8988T (cell line): ENCODE measurements at places on chromosomes 4 and X.

DNA sequence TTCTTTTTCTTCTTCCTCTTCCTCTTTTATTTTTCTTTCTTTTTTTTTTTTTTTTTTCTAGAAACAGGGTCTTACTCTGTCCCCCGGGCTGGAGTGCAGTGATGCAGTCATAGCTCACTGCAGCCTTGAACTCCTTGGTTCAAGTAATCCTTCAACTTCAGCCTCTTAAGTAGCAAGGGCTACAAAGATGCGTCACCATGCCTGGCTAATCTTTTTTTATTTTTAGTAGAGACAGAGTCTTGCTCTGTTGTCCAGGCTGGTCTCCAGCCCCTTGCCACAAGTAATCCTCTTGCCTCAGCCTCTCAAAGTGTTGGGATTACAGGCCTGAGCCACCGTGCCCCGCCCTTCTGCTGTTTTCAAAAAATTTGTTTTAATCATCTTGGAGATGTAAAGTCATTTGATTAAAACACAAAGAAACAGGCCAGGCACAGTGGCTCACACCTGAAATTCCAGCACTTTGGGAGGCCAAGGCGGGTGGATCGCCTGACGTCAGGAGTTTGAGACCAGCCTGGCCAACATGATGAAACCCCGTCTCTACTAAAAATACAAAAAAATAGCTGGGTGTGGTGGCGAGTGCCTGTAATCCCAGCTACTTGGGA, 28.1 kb downstream of the SYNPO2 start:
- DNase-seq, result no peak

- no peak for DNase-seq
These were observed 432.5 kb upstream of the FGF16 start for GRCh38 chrX:77014377-77015372.

GRCh38 chr4:128354205-128354821, 66.7 kb upstream of the PGRMC2 start:
- peak; percentile 16 for DNase-seq

DNA sequence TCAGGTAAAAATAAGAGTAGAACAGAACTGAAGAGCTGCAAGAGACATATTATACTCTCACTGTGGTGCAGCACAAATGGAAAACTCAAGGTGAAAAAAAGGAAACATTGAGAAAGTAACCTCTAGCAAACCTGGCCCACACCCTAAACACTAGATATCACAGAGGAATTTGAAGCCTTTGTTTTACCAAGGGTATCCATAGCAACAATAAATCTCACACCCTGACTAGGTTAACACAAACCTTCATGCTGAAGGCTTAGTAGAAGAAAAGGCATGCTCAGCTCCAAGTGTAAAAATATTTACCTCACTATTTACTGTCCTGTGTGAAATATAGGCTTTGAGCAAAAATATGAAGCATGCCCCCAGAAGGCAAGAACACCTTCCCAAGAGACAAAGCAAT, 61.9 kb upstream of the TAB3 start:
- DNase-seq, result no peak

DNA sequence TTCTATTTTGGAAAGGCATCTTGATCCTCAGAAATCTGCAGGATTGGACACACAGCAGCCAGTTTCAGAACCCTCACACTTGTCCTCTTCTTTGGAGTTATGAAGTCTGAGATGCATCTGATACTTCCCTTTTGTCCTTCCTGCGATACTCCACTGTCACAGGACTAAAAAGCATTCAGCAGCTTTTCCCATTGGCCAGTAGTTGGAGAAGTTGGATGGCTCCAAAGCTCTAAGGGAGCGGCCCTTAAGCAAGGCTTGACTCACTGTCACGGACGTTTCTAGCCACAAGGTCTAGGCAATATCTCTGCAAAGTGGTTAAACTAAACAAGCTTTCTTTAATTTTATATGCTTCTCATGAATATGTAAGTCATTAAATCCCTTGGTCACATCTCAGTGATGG, 417.0 kb downstream of the AFF2 start:
- DNase-seq, result no peak

DNA sequence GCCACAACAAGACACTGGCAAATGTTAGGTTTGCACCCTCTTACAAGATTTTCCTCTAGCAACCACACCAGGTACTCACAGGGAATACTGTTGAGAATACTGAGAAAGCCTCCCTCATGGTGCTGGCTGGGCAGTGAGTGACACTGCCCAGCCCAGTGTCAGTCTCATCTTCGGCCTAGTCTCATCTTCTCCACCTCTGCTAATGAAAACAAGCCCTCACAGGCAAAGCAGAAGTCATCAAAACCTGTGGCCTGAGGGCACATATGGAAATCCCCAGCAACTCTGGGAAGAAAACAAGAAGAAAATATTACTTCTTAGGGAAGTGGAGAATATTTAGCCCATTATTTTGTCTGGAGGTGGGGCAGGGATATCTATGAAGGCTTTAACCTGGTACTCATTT, 7.9 kb upstream of the ADAM29 start:
- DNase-seq, result no peak

DNA sequence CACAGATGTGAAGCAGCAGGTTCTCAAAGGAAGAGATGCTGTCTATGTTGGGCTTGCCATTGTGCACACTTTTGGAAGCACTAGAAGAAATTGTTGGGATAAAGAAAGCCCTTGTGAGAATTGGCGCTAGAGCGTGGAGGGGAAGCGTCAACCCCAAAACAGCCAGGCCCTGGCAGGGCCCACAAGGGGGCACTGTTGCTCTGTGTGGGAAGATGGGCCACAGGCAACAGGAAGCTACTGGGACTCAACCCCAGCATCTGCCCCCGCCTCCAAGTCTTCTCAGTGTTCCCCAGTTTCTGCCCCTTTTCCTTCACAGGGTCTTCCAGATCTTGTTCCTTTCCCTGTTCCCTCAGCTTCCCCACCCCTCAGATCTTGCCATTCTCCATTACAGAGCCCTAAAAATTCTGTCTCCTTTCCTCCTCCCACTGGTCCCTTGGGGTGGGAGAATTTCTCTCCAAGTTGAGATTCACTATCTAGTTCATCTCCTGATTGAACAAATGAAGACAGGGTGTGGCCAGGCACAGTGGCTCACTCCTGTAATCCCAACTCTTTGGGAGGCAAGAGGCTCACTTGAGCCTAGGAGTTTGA, 85.5 kb downstream of the STARD8 start:
- DNase-seq, result no peak

DNA sequence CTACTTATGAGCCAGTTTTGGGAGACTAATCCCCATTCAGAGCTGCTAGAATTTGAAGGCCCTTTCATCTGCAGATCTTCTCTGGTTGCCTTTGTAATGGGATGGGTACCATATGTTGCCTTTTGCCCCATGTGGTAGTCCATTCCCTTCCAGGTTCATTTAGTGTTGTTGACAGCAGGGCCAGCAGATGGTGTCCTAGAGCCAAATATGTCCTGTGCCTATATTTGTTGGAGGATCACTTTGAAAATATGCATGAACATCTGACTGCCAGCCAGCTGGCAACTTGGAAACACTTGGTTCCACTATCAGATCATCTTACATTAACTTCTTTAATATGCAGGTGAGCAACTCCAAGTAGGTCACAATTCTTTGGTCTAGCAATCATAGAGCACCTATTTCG, 30.4 kb downstream of the CFAP299 start:
- no peak for DNase-seq

- no peak for DNase-seq
These were observed 585.7 kb upstream of the PABPC4L start for GRCh38 chr4:134787315-134787714.

DNA sequence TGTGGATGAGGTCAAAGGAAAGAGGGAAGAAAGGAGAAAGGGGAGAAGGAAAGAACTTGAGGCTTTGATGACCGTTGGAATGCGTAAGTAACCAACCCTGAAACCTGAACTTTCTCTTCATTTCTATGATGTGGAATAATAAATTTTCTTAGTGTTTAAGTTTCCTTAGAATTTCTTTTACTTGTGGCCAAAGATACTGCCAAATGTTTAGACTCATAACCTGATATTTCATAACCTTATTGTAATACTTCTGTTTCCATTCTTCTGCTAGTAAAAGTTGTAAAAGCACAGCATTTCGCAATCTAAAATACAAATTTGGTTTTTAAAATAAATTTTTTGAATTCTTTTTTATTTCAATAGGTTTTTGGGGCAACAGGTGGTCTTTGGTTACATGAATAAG, 258.5 kb upstream of the GIMD1 start:
- no peak for DNase-seq

DNA sequence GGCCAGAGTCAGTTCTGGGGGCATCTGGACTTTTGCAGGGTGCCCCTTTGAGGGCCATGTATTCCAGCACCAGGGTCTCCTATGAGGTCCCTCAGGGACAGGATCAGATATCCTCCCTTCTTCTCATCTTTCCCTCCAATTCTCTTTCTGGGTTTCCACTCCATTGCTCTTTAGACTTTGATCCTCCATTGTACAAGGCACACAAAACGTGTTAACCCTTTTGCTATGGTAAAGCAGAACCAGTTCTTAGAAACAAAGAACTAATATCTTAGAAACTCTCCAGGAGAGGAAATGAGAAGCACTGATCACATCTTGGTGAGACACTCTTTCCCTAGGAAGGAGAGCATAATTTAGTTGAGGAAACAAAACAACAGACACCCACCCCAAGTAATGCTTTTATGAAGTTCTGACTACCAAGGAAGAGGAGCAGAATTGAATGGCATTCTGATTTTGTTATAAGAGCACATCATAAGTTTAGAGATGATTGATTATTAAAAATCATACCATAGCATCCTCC, 200.7 kb upstream of the NPY2R start:
- DNase-seq, result no peak

GRCh38 chrX:126733874-126734273, 85.7 kb upstream of the PRR32 start:
- DNase-seq, result no peak

DNA sequence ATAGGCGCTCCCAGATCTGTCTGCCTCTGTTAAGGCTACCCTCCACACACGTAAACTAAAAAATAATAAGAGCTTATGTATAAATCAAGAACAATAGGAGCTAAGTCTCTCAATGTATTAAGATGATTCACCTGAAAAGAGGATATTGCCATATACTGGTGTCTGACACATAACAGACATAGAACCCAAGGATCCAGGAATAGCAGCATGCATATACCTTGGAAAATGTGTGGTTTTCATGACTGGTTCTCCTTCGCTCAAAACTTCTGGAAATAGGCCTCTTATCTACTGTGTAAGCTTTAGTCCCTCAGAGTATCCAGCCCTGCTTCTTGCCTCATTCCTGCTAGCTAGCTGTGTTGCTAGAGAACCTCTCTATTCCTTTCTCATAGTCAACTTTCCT, 203.7 kb upstream of the SLITRK2 start:
- no peak for DNase-seq
